ENCODE measurements at places on chromosomes 6 and 20. TPM values are rescaled to one million over a fixed set of nuclear protein-coding genes. Genes with fewer than 3 reads are reported as not detected.

MDFI gene
- polyA plus RNA-seq: 0.36 TPM

ADGRF5 gene
- not detected for polyA plus RNA-seq

DOK5 gene
- 2.8 TPM for polyA plus RNA-seq

TP53TG5 gene
- polyA plus RNA-seq: not detected

LPA gene
- polyA plus RNA-seq: not detected
